GM18507 (cell line): ENCODE measurements at places on chromosomes 1 and 21.
A peak's percentile ranks its signal among the peaks of the same experiment; 100 is the strongest.

DNA sequence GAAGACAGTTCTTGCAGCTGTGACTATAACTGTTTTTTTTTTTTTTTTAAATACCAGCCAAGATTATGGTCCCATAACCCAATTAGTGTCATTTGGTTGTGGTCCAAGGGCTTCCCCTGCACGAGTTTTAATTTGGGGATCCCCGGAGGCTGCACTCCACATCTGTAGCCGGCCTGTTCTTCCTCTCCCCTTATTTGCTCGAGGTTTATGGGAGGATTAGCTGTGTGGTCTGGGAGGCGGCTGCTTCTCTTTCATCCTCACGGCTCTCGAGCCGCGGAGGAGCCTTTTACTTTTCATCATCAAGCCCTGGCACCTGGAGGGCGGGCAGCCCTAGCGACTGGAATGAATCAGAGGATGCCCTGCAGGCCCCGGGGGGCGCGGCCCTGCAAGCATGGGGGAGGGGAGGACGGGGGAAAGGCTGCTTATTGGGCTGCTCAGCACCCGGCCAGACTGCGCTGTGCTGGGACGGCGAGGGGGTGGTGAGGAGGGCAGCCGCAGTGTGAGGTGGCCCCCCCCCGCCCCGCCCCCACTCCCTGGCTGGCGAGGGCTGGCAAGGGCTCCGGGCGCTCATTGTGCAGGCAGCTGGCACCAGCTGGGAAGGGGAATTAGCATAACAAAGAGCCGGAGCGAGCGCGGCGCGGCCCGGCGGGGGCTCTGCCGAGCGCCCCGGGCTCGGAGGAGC is 18.5 kb downstream of the SERTAD4 start:
- no peak for DNase-seq

GRCh38 chr1:228208831-228209551 is 1.1 kb downstream of the OBSCN start:
- DNase-seq, result no peak

GRCh38 chr1:30719406-30720270 is 3.7 kb downstream of the MATN1 start:
- DNase-seq, result no peak

DNA sequence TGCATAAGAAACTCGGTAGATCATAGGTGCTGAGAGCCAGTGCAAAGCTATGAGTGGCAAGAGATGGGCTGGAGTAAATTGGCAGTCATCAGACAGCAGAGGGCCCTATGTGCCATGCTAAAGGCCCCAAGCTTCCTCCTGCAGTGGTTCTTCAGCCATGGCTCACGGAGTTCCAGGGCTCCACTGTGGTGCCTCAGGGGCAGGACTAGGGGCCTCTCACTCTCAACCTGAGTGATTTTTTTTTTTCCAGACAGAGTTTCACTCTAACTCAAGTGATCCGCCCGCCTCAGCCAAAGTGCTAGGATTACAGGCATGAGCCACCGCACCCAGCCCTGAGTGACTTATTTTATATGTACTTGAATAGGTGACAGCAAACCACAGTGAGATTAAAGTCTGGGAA is 10.4 kb upstream of the GJA8 start:
- no peak for DNase-seq

DNA sequence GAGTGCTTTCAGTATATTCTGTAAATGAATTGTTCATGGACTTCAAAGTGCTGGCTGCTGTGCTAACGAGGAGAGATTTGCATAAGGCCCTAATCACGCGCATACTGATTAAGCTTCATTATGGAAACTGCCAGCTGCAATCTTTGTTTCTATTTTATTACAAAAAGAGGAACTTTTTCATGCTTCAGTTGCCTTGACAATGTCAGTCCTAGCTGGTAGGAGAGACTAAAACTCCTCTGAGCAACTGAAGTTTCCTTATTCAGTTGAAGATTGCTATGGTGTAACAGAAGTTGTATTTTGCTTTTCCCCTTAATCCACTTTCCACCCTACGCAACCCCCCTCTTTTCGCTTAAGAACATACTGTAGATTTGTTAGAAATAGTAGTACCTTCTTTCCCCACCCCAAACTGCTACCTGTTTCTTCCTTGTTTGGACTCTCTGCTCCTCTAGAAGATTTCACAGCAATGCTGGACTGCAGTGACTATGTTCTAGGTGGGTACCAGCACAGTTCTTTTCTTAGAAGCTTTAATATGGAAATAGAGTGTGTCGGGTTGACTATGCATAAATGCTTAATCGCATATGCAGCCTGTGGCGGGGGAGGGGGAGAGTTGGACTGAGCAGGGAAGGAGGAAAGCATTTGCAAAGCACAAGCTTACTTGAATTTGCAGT is 108.3 kb downstream of the POU2F1 start:
- peak; percentile 14 for DNase-seq

DNA sequence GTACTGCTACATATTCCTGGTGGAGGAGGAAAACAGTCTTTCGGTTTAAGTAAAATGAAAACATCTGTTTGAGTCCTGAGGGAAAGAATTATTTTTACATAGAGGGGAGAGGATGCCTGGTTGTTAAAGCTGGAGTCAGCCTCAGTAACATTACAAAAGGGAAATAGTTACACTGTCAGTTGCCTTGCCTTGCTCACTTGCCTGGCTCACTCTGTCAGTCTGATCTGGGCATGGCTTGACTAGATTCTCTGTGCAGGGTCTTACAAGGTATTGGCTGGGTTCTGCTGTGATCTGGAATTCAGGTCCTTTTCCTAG is 8.4 kb upstream of the UBE2U start:
- no peak for DNase-seq

- DNase-seq, result no peak
These were observed 131.8 kb downstream of the PTPN14 start for GRCh38 chr1:214419650-214420049.

DNA sequence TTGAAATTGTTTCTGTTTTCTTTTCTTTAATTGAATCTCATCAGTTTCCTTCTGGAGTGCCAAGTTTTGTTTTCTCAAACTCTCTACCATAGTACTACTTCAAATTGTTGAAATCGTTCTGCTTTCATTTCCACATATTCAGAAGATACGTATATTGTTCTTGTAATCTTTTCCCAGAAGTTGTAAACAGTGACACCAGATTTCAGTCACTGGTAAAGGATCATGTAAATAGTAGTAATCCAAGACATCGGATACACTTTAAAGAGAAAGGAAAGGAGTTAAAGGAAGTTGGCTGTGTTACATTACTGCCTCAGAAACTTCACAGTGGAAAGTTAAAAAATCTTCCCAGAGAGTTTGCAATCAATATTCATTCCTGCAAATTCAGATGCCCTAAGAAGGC is 67.5 kb downstream of the RGL1 start:
- DNase-seq, result no peak

- no peak for DNase-seq
These were observed 1052.8 kb downstream of the TTLL7 start for GRCh38 chr1:82946096-82946605.

DNA sequence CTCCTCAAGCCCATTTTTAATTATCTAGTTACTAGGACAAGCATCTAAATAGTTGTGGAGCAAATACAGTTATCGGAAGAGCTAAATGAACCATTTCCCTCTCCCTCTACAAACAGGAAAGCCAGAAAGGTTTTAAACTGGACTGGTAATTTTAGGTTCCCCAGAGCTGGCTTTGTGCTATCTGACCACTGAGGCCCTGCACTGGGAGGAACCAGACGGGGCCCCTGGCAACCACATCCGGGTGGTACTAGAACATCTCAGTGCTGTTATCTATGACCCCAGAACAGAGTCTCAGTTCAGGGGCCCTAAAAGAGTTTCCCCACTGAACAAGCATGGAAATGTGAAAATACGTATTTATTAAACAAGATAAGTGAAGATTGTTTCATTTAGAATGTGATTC is 7.7 kb upstream of the RSPH1 start:
- DNase-seq, result no peak

DNA sequence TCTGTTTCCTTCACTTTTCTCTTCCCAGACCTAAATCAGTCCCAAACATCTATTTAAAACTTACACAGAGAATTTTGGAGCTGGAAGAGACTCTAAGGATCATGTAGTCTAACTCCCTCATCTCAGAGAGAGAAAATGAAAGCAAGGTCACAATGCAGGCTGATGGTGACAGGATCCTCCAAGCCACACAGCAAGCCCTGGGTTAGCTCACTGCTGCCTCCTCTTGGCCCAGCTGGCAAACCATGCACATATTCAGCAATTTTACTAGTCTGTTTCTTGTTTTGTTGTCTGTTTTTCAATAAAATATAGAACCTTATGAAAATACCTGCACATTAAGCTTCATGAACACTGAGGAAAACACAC is 27.7 kb upstream of the LY9 start:
- DNase-seq, result no peak

DNA sequence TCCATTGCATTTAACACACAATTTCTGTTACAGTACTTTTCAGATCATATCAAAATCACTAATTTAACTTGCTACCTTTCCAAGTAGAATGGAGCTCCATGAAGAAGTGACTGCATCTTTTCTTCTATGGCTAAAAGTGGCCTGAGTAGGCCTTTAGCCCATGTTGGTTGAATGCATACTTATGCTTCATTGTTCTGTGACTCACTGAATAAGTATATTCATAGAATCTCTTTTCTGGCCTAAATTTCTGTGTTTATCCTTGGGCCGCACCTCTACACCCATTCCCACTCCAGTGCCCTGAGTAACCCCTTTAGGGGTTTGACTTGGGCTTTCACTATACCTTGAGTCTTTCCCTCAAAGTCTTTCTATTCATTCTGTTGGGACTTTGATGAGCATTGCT is 42.1 kb upstream of the ARHGAP29 start:
- no peak for DNase-seq

- no peak for DNase-seq
These were observed 17.3 kb upstream of the PIGM start for GRCh38 chr1:160049101-160049500.

DNA sequence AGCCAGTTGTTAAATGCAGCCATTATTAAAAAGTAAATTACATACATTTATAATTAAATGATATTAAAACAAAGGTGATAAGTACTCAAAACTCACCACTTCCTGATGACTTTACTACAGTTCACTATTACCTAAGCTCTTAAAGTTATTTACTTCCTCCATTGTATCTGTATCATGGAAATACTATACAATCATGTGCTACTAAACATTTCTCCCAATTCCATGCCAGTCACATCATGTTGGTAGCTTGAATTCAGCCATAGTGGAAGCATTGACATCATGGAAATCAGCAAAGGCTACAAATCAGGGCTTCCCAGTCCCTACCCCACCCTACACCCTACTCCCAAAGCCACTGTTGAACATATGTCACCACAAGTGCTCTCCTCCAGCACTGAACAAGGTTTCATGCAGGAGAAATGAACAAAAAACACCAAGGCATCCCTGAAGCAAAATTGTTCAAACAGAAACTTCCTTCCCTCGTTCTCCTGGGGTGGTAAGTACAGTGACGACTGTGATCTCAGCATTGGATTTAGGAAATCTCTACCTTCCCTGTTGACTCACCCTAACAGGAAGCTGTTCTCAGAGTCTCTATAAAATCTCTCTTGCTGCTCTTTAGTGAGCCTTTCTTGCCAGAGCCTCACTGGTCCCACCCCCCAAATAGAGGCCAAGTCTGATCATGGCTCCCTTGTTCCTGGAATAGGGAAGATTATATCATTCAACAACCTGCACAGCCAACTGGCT is 12.7 kb downstream of the VSIG8 start:
- no peak for DNase-seq

DNA sequence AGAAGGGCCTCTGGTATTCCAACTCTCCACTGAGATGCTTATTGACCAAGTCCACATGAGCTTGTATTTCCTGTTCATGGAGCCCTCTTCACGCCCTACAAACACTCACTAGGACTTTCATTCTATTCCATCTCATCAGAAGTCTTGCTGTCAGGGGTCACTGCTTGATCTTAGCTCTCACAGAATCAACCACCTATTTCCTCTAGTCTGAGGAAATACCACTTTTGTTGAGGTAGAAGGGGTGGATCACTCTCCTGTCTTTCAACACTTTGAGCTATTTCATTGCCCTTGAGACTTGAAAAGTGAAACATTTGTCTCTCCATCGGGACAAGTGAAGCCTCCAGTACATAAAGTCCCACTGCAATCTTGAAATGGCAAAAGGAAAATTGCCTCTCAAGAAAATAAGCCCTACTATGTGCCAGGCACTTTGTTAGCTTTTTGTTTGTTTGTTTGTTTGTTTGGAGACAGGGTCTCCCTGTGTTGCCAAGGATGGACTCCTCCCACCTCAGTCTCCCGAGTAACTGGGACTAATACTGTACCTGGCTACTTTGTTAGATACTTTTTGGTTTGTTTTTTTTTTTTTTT is 19.8 kb upstream of the FAM110D start:
- no peak for DNase-seq

- no peak for DNase-seq
These were observed 20.4 kb downstream of the MRAP start for GRCh38 chr21:32319012-32319411.

DNA sequence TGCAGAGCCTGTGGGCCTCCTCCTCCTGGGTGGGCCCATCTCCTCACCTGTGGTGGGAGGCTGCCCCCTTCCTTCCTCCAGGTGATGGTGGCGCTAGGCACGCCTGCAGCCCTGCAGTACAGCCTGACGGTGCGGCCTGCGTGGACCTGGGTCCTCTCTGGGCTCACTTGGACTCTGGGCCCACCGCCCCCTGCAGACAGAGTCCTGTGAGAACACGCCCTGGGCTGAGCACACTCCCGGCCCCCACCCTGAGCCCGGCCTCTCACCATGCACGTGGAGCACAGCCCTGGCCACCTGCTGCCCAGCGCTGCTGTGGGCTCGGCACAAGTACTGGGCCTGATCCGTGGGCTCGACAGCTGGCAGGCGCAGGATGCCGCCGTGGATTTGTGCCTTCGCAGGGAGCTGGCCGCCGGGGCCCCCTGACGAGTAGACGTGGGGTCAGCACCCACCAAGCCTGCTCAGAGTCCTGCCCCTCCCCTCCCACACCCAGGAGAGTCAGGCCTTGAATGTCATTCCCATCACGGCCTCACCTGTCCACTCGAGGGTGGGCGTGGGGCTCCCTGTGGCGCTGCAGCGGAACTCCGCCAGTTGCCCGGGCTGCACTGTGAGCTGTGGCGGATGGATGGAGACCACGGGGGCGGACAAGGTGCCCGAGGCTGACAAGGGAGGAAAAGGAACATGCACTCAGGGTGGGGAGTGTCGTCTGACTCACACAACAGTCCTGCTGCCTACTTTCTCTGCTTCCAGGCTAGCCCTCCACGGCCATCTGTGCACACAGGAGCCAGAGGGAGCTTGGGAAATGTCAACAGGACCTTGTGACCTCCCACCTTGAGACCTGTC is 43.4 kb downstream of the LDLRAD2 start:
- no peak for DNase-seq

GRCh38 chr1:197773856-197774255 is 1.4 kb downstream of the DENND1B start:
- DNase-seq, result no peak

DNA sequence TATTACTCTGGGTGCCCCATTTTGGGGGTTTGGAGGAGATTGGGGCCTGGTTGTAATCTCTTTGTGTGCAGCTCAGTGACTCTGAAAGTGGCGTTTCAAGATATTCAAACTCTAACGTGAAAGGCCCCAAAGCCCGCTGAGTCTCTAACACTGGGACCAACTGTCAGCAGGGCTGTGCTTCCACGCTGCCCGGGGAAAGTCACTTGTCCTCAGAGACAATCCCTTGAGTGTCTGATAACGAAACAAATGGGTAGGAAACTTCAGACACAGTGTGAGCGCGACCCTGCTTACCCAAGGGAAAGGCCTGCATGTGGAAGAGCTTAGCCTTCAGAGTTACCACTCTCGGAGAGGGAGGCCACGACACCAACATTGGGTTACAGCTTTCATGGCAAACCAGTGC is 837 bp downstream of the UBASH3A start:
- DNase-seq, result no peak

GRCh38 chr1:18948048-18948912 is 8.2 kb downstream of the IFFO2 start:
- no peak for DNase-seq

GRCh38 chr1:195851016-195851601 is 757.1 kb downstream of the KCNT2 start:
- no peak for DNase-seq
